ENCODE measurements at places on chromosomes 13 and 19.

GRCh38 chr19:19746286-19747213 is 13.6 kb upstream of the ZNF14 start:
- DNase-seq = no peak

DNA sequence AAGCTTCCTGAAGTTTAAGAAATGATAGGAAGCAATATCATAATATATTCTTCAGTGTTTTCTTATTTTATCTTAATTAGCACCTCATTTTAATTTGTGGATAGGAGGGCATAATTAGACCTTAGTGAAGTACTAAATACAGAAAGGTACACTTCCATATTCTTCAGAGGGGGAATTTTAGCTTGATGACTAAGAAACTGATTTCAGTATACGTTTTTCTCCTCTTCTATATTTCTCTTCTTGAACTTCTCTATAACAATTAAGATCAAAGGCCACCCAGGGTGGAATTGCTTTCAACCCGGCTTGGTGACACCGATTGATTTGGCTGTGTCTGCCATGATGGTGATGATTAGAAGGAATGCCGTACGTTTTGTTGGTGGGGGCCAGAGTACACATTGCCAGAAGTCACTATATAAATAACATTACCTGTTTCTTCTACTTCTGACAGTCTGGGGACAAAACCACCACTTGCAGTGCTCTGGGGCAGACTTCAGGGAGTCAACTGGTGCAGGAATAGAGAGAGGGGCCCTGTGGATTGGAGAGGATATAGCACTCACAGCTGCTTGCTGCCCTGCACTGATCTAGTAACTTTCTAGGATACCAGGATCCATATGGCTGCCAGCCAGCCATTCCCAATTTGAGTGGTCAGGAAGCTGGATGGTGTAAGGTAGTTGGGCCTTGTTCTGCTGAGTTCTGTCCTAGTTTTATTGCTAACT is 73.8 kb downstream of the SPATA13 start:
- no peak for DNase-seq

DNA sequence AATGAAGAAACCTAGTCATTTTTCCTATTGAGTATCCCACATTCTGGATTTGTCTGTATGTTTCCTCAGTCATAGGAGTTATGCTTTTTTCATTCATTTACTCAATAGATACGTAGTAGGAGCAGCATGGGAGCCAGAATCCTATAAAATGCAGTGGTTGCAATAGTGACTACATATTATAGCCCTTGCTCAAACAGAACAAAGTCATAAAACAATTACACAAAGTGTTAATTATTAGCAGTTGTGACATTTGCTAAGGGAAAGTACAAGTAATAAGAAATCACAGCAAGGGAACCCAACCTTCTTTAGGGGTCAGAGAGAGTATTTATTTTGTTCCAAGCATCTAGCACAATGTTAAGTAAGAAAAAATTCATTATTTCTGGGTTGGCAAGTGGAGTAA is 27.7 kb upstream of the POU4F1 start:
- no peak for DNase-seq

GRCh38 chr13:66407128-66407527 is 823.0 kb downstream of the PCDH9 start:
- DNase-seq = no peak

GRCh38 chr19:2237869-2238153 is 1.2 kb downstream of the SF3A2 start:
- no peak for DNase-seq

DNA sequence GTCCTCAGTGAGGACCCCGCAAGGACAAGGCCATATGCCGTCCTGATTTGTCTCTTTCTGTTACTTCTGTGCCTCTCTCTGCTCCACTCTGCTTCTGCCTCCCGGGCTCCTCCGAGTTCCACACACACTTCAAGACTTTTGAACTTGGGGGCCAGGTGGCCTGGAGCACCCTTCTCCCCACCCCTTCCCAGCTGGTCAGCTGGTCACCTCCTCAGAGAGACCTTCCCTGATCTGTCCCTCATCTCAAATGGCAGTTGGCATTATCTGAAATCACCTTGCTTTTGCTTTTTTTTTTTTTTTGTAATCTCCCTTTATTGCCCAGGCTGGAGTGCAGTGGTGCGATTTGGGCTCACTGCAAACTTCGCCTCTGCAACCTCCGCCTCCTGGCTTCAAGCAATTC is 2.2 kb upstream of the S1PR5 start:
- DNase-seq = no peak

DNA sequence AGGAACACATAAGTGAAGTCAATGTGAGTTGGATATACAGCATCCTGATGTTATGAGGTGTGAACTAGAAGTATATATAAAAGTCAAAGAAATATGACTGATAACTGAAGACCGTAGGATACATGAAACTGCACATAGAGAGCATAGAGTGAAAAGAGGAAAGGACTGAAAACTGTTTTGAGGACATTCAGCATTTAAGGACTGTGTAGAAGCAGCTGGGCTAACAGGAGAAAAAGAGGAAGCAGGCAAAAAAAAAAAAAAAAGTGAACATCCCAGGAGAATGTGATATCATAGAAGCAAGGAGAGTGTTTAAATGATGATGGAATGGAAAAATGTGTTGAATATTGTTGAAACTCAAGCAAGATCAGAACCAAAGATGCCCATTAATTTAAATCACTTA is 363.5 kb downstream of the PCDH20 start:
- no peak for DNase-seq

- DNase-seq = no peak
Measured at GRCh38 chr13:113595131-113595530, 10.6 kb downstream of the TFDP1 start.

GRCh38 chr13:45592758-45593157 is 22.8 kb downstream of the ERICH6B start:
- no peak for DNase-seq

DNA sequence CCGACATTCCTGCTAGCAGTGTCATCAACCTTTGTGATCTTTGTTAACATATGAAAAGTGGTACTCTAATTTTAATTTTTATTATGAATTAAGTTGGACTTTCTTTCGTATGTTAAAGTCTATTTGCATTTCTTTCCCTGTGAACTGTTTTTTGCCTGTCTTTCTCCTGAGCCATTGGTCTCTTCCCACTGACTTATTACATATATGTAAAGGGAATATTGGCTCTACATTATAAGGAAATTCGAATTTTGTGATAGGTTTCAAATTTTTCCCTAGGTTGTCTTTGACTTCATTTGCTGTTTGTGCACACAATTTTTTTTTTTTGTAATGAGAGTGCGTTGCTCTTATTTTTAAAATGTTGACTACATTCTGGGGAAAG is 442 bp upstream of the CDC16 start:
- DNase-seq = no peak

- DNase-seq = no peak
Measured at GRCh38 chr13:70249332-70250064, 141.2 kb upstream of the KLHL1 start.

GRCh38 chr19:47247308-47247990 is 8.9 kb upstream of the CCDC9 start:
- no peak for DNase-seq

DNA sequence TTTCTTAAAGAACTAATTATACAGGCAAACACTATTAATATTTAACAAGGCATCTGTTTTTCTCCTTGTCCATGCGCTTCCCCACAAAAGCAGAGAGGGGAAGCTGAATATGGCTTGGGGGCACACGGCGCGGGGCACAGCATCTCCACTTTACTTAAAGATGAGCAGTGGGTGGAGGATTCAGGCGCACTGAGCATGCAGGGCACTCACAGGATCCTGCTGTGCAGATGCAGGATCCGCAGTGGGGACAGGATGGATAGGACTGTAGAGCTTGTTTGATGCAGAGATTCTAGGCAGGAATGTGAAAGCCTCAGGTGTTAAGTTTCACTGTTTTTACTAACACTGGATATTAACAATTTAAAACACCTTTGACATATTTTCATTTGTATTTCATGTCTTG is 43.3 kb downstream of the ATP11A start:
- DNase-seq = no peak

DNA sequence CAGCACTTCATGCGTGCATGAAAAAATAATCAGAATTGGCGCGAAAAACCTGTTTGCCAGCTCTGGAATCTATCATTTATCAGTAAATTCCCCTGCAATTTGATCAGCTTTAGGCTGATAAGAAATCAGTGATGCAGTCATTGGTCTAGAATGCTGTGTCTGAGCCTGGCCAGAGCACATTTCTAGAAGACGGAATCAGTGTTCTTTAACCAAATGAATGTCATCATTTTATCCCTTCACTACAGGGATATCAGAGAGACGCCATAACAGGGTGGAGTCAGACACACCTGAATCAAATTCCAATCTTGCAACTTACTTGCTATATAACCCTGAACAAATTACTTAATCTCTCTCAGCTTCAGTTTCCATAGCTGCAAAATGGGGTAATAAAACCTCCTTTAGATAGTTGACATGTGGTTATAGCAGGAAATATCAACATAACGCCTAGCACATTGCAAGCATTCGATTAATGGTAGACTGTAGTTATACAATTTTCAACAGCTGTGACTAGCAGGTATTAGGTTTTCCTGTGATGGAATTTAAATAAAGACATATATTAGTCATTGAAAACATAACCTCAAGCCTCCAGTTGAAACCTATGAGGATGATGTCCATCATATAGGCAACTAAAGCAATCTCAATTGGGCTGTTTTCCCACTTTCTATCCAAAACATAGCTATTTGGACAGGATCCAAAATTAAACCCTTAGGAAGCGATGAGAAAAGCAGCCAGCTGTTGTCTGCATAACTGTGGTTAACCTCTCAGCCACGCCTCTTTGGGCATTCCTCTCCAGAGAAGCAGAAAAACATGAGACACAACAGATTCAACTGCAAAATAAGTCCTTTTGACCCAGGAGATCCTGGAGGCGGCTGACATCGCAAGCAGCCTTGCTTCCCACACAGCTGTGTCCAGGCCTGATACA is 51.6 kb upstream of the UBL3 start:
- peak; percentile 47 for DNase-seq

GRCh38 chr13:59641817-59642216 is 521.9 kb downstream of the DIAPH3 start:
- no peak for DNase-seq

DNA sequence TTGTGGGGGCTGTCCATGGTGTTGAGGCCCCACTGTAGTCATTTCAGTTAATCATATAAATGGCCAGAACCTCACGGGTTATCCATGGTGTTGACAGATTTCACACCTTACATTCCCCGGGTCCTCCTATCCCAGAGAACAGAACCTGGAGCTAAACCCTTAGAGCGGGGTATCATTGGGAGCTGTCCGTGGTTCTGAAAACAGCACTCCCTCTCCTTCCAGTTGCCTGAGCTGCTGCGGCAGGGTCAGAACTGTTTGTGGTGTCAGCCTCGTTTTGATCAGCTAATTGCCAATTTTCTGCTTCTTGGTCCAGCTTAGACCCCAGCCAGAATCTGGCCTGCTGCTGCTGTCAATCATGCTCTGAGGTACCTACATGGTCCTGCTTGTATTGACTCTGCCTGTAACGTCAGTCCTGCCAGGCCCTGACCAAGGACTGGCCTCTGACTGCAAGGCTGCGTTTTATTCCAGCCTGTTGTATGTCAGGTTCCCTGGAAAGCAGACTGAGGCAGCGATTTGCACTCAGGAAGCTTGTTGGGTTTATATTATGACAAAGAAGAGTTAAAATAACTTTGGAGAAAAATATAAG is 55.8 kb upstream of the KCTD15 start:
- peak; percentile 8 for DNase-seq

DNA sequence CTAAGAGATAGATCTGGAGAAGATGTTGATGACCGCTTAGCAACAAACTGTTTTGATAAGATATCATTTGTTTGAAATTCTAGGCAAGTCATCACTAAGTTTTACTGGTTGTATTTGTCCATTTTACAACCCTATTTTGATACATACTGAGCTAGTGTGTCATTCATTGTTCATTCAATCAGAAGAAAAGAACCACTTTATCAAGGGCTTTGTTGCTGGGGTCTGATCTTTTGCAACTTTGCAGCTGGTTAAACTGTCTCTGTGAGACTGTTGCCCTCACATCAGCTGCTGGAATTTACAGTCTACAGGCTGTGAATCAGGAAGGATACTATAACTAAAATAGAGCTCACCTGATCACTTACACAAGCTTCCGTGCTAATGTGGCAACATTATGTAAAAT is 290.5 kb downstream of the RFC3 start:
- DNase-seq = no peak

DNA sequence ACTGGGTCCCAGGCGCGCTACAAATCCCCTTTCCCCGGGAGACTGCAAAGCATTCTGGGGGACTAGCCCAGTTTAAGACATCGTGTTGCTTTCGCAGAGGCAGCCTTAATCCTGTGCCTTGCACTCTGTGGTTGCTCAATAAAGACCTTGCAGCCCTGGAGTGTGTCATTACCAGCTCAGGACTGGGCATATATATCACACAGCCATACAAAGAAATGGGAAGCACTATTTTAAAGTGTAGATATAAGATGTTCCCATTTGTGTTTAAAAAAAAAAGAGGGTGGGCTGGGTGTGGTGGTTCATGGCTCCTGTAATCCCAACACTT is 11.1 kb downstream of the NAPA start:
- DNase-seq = no peak

DNA sequence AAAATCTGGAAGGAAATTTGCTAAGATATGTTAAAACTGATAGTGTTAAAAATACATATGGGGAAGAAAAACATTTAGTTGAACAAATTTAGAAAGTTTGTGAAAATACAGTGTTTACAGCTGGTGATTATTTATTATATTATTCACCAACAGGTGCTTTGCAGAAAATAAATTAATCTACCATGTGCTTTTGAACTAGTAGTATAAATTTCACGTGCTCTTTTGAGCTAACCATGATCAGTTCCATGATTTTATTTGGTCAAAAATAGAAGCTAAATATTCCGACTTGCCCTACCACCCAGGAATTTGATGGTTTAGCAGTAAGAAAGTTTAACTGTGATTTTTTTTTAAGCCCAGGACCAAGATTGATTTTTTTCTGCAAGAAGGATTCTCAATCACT is 113.3 kb downstream of the SPRY2 start:
- no peak for DNase-seq

GRCh38 chr13:41842036-41842620 is 118.8 kb downstream of the VWA8 start:
- DNase-seq = peak; percentile 68

- DNase-seq = no peak
Measured at GRCh38 chr19:34686455-34686854, 9.0 kb downstream of the ZNF302 start.

- no peak for DNase-seq
Measured at GRCh38 chr19:28332351-28332750, 880.6 kb downstream of the UQCRFS1 start.

GRCh38 chr13:97344265-97345175 is 89.4 kb upstream of the RAP2A start:
- no peak for DNase-seq

GRCh38 chr19:10991521-10992081 is 30.8 kb downstream of the SMARCA4 start:
- DNase-seq = no peak

DNA sequence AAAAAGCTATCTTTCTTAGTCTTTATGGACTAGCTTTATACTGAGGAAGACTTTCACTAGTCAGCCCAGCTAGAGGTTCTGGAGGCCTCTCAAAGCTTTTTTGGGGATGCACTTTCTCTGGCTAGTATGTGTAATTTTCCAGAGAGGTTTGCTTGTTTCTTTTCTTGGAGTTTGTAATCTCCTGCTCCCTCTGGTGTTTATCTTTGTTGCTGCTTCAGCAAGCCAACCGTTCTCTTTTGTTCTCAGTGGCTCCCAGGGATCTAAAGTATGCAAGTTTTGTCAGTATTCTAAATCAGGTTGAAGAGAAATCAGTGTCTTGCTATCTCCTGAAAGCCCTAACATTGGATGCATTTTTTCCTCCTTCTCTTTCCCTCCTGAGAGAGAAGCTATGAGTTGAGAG is 121.1 kb upstream of the MYO16 start:
- DNase-seq = peak; percentile 47

Data from SK-N-MC (cell line).